ENCODE measurements at places on chromosomes 16 and 17. TPM values are rescaled to one million over a fixed set of nuclear protein-coding genes. Genes with fewer than 3 reads are reported as not detected.

Gene HSD11B2
- total RNA-seq, result 3.6 TPM

DNA sequence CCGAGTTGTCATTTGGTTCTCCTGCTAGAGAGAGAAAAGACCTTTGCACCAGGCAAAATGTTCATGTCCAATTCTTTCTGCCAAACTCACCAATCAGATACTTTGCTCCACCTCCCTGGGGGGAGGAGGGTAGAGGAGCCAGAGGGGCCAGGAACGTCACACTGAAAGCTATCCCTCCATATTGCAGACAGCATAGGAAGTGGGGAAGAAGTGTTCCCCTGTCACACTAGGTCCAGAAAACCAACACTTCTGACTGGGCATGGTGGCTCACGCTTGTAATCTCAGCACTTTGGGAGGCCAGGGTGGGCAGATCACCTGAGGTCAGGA, 9.5 kb downstream of the HSD17B2 start:
- H3K4me3 ChIP-seq, result no peak overlapping the region
- H3K36me3 ChIP-seq, result no peaks in the 10 kb centered on the region
- DNase-seq, result no peak
- no peaks in the 10 kb centered on the region for H3K4me1 ChIP-seq
- no peak overlapping the region for H3K27ac ChIP-seq

DNA sequence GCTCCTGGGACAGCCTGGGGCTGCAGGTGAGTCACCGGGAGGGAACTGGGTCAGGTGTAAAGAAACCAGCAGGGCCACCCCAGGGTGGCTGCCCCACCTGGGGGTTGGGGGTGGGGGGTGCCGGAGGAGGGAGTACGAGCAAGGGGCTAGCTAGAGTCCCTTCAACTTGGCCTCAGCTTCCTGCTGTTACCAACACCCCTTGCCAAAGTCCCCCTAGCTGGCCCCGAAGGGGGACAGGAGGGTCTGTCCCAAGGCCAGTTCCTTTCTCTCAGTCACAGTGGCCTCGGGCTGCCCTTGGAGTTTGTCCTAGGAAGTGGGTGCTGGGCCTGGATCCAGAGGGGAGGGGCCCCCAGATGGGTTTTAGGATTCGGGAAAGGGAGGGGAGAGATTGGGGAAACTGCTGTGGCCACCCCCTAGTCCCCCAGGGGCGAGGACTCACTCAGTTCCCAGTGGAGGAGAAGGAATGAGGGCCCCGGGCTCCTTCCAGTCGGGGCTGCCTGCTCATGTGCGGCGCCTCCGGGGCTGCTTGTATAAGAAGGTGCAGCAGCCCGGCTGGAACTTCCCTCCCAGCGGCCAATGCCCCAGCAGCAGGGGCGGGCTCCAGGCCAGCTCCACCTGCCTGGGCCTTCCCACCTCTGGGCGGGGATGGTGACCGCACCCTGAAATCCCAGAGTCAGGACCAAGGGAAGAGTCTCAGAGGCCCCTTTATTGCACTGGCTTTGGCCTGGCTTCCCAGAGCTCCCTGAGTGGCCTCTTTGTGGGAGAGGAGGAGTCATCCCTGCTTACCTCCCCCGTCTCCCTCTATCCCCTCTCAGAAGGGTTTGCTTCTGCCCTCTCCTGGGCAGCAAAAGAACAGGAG, 7.3 kb downstream of the ARHGAP27 start:
- peaks cover 20% of the 10 kb centered on the region for H3K4me1 ChIP-seq
- no peak overlapping the region for H3K4me3 ChIP-seq
- H3K27ac ChIP-seq, result no peak overlapping the region

DNA sequence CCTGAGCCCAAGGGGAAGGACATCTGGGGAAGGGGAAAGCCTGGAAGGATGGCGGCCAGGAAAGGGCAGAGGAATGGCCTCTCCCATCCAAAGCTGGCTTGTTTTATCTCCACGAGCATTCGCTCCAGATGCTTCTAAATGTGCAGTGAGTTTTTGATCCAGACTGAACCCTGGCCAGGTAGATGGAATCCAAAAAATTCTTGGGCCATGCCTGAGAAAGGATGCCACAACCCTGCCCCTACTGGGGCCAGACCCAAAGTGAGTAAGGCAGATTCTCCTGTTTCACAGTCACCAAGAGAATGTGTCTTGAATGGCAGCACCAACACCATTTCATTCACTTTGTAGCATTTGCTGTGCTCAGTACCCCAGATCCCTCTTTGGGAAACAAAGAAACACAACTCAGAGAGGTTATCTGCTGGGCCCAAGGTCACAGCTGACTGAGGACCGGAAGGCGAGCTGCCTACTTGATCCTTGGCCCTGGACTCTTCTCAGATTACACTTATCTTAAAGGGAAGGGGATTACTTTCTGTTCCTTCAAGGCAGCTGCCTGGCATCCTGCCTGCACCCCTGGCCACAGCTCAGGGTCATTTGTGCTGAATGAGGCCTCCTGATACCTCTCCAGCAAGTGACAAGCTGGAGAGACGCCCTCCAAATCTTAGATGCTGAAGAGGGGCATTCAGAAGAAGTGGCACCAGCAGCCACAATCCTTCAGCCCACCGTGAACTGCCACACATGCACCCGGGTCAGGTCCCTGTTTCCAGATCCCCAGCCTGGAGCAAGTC, 3.6 kb downstream of the LRRC75A start:
- H3K4me3 ChIP-seq, result no peak overlapping the region
- H3K36me3 ChIP-seq, result no peaks in the 10 kb centered on the region
- no peaks in the 10 kb centered on the region for H3K4me1 ChIP-seq
- DNase-seq, result no peak
- no peak overlapping the region for H3K27ac ChIP-seq
- peaks cover 18% of the 10 kb centered on the region for H3K27me3 ChIP-seq

Gene GRAP
- 13.3 TPM for total RNA-seq

Gene KRT23
- total RNA-seq, result not detected

- peak overlapping the region; percentile 95 for H3K27ac ChIP-seq
- no peak for DNase-seq
- peak overlapping the region; percentile 94 for H3K4me3 ChIP-seq
Measured at GRCh38 chr16:29926711-29927052, 656 bp upstream of the KCTD13 start.

Gene SNX20
- total RNA-seq, result 34.3 TPM

DNA sequence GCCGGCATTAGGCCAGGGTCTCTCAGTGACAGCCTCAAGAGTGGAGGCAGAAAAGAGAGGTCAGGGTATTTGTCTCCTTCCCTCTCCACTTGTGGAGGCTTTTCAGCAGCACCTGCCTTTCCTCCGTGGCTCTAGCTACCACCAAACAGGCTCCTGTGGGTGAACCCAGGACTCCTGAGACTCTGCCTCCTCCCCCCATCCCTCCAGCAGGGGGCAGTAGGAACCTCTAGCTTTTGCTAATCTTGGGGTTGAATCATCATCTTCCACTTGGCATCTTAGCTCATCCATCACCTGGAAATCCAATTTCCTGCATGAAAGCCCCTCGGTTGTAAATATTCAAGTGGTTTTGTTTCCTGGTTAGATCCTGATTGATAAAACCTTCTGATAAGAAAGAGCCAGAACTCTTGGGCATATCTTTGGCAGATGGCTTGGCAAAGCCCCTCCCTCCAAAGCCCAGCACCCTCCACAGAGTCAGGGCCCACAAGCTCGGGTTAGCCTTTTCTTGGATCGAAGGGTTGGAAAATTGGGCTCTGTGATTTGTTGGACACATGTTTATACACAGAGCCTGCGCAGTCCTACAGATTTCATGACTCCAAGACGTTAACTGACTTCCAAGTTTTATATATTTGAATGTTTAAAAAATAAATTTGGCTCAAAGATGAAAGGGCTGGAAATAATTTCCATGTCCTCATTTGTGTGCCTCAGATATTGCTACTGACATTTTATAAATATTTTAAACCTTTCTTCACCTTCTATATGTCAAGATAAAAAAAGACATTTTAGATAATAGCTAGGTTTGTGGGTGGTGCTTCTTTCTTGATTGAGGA, 322.1 kb downstream of the MAP2K4 start:
- H3K4me1 ChIP-seq, result no peaks in the 10 kb centered on the region
- no peak overlapping the region for H3K4me3 ChIP-seq
- no peak overlapping the region for H3K27ac ChIP-seq
- H3K27me3 ChIP-seq, result no peaks in the 10 kb centered on the region

DNA sequence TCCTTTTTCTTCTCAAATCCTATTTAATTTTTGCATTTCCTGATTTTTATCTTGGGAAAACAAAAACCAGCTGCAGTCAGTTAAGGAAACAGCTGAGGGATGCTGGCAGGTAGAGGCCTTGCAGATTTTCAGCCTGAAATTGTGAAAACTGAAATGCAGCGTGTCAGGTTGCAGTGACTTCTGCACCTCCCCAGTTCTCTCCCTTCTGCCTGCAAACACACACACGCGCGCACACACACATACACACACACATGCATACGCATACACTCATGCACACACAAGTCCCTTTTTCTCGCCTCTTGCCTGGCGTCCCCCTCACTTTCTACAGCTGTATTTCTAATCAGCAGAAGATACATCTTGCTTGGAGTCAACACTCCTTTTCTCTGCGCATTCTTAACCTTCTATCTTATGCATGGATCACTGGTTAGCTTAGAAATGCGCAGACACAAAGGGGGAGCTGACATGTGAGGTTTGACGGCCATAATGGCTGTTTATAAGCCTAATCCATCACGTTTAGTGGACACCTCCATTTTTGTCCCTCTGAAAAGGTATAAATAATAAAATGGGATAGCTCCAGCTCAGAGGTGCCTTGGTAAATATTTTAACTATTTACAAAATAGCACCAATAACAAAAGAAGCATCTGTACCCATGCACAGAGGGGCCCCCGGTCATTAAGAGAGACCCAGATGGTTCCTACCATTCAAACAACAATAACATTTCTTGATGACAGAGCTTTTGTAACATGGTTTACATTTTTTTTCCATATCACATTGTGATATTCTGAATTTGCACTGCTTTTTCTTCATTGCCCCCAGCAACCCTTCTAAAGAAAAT, 392.1 kb upstream of the SALL1 start:
- no peaks in the 10 kb centered on the region for H3K4me1 ChIP-seq
- no peak overlapping the region for H3K27ac ChIP-seq
- DNase-seq, result no peak
- H3K36me3 ChIP-seq, result no peaks in the 10 kb centered on the region

GRCh38 chr16:56950881-56951771, 10.6 kb upstream of the CETP start:
- peaks cover 9% of the 10 kb centered on the region for H3K36me3 ChIP-seq
- no peaks in the 10 kb centered on the region for H3K27me3 ChIP-seq

GRCh38 chr17:71378741-71379140, 742.1 kb upstream of the SOX9 start:
- no peaks in the 10 kb centered on the region for H3K36me3 ChIP-seq
- H3K27ac ChIP-seq, result no peak overlapping the region
- no peaks in the 10 kb centered on the region for H3K27me3 ChIP-seq
- no peak for DNase-seq
- H3K4me3 ChIP-seq, result no peak overlapping the region

Gene ERBB2
- 3.0 TPM for total RNA-seq

Gene ULK2
- 18.6 TPM for total RNA-seq

DNA sequence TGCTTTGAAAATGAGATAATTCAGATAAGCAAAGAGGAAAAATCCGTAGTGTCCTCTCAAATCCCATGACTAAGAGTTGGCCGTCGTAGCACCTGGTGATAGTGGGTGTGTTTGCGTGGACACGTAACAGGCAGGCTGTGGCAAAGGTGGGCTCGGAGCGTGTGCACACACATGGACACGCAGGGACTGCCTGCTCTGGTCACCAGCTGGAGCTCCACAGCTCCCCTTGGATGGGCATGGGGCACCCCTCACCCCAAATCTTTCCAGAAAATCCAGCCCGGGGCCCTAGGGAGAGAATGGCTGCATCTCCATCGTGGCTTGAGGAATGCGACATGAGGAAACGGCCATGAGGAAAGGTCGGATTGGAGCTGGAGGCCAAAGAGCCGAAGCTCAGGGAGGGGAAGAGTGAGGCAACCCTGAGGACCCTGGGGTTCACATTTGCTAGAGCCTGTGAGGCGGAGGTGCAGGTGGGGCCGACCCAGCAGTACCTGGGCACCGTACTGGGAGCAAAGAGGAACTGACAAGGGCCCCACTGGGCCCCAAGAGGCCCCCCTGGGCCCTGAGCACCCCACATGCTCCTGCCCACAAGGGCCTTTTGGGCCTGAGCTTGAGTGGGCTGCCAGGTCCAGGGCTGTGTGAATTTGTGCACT, 51.6 kb downstream of the DNAH17 start:
- H3K36me3 ChIP-seq, result no peaks in the 10 kb centered on the region
- no peak overlapping the region for H3K4me3 ChIP-seq
- no peaks in the 10 kb centered on the region for H3K27me3 ChIP-seq
- no peaks in the 10 kb centered on the region for H3K4me1 ChIP-seq
- DNase-seq, result no peak
- no peak overlapping the region for H3K27ac ChIP-seq

DNA sequence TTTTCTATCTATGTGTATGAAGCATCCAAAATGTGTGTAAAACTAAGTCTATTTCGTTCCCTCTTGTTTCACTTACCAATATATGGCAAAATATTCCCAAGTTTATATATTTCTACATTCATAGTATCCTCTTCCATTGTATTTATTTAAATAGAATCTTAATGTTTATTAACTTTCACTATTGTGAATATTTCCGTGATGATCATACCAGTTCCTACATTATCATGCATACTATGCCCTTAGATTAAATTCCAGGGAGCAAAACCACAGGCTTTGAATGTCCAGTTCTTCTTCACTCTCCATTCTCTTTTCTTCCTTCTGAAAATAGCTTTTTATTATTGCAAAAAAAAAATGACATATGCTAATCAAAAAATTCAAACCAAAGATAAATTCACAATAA, 4.0 kb downstream of the MAP2K6 start:
- H3K27ac ChIP-seq, result no peak overlapping the region
- H3K36me3 ChIP-seq, result peaks cover 2% of the 10 kb centered on the region
- H3K4me3 ChIP-seq, result no peak overlapping the region
- peaks cover 14% of the 10 kb centered on the region for H3K4me1 ChIP-seq

Gene TPSD1
- not detected for total RNA-seq

Gene PRKCB
- total RNA-seq, result 109 TPM

Gene MYH10
- 15.3 TPM for total RNA-seq

DNA sequence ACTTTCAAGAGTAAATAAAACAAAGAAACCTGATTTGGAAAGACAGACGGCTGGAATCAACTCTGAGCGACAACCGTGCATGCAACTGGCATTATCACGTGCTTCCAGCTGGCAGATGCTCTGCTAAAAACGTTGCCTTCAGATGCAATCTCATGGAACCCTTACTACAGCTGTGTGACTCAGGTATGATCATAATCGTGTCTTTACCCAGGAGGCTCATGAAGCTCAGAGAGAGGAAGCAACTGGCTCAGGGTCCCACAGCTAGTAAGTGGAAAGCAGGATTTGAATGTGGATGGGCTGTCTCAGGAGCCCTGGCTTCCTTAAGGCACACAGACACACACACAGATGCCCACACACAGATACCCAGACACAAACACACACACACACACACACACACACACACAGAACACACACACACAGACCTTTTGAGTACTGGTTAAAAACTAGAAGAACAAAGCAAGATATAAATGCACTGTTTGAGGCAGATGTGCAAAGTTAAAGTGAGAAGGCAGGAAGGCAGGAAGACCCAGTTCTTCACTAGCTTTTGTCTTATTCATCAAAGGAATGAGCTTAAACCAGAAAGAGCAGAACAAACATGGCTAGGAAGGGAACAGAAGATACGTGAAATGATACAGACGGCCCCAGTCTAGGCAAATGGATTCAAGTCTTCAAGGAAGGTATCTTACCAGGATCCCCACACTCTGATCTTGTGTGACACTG, 275.2 kb downstream of the MAF start:
- H3K4me1 ChIP-seq, result peaks cover 6% of the 10 kb centered on the region
- H3K27me3 ChIP-seq, result peaks cover 24% of the 10 kb centered on the region
- no peak overlapping the region for H3K27ac ChIP-seq
